ENCODE measurements at places on chromosomes 12 and 14. TPM values are rescaled to one million over a fixed set of nuclear protein-coding genes. Genes with fewer than 3 reads are reported as not detected.

DNA sequence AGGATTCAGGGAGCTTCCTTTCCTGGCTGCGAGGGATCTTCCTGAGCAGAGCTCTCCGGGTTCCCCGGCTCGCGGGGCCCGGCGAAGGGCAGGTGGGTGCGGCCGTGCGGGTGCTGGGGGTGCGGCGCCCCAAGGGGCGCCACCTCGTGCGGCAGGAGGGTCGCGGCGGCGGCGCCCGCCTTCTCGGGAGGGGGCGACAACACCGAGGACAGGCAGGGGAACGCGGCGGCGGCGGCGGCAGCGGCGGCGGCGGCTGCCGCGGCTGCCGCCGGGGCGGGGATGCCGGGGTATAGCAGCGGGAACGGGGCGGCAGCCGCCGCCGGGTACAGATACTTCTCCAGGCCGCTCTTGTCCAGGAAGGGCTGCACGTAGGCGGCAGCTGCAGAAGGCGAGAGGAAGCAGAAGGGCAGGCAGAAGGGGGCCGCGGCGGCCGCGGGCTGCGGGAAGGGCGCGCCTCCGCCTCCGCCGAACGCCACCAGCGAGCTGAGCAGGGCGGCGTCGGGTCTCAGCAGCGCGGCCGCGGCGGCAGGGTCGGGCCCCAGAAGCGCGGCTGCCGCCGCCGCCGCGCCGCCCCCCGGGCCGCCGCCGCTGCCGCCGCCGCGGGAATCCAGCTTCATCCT is 2.7 kb downstream of the BHLHE41 start:
- peak; percentile 15 for ATAC-seq

GRCh38 chr12:125222876-125223275 is 157.6 kb downstream of the AACS start:
- ATAC-seq: no peak

UBR7 gene
- total RNA-seq: 18.8 TPM

DNA sequence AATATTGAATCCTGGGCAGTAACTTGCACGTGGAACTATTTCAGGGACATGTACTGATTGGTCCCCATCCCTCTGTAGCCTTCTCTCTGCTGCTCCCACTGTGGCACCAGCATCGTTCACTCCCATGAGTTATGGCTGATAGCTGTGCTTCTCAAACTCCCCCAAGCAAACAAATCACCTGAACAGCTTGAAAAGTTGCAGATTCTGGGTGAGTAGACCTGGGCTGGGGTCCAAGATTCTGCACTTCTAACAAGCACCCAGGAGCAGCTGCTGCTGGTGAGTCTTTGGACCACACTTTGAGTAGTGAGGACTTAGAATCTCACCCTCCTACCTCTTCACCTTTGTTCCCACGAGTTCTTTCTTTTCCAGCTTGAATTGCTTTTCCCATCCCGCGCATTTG is 49.4 kb upstream of the ZFP36L1 start:
- ATAC-seq: no peak

DNA sequence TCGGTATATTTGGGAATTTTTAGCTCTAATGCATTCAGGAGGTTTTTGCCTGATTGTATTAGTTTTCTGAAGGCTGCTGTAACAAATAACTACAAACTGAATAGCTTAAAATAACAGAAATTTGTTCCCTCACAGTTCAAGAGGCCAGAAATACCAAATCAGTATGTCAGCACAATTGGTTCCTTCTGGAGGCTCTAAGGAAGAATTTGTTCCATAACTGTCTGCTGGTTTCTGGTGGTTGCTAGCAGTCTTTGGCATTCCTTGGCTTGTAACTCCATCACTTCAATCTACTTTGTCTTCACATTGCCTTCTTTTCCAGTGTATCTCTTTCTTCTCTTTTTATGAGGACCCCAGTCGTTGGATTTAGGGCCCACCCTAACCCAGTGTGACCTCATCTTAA is 21.3 kb downstream of the TMTC3 start:
- ATAC-seq: no peak

- ATAC-seq: no peak
Observed at GRCh38 chr12:57741844-57742738, 2.7 kb upstream of the TSPAN31 start.

TBX3 gene
- total RNA-seq: 14.1 TPM

DNA sequence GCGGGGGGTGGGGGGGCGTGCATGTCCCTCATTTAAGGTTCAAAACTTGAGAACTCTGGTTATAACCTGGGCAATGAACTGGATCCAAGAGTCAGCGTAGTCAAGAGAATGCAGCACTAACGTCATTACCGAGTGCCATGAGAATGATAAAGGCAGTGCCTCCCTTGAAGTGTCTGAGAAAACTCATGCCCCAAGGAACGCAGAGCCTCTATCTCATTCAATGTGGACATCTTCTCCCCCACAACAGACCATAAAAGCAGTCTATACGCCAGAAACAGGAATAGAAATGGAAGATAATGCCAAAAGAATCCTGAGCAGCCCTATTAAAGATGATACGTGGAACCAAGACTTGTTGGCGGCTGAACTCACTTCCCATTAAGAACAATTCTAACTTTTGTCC is 208.6 kb downstream of the MED13L start:
- ATAC-seq: no peak

GRCh38 chr14:77026930-77027537 is 1.5 kb downstream of the IRF2BPL start:
- no peak for ATAC-seq
